ENCODE measurements at places on chromosomes 12 and 14. TPM values are rescaled to one million over a fixed set of nuclear protein-coding genes. Genes with fewer than 3 reads are reported as not detected.

GRCh38 chr12:103799504-103799856, 41.6 kb downstream of the NT5DC3 start:
- DNase-seq, result no peak

LRP1-AS gene
- total RNA-seq, result not detected

DNA sequence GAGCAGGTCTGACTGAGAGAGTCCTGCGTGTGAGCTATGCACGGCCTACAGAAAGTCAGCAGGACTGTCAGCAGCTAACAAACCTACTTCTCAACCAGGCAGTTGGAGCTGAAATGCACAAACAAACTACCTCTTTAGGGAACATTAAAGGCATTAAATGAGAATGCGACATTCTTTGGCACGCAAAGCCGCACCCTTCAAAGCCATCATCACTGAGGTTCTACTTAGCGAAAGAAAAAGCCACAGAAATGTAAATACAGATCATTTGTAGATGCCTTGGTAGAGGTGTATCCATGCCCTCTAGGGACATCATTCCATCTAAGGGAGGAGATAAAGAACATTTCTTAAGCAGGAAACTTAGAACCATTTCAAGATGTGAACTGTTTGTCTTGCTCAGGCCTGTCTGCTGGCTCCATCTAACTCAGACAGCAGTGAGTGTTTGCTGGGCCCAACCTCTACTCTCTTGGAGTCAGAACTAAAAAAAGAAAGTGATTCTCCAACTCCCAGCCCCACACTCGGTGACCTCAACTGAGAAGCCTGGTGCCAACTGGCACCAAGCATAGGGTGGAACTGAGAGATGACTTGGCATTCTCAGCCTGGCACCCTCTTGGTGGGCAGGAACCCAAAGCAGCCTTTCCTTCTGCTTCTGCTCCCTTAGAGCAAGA, 63.5 kb upstream of the MBIP start:
- DNase-seq, result no peak

- no peak for DNase-seq
Measured at GRCh38 chr14:51207621-51208020, 32.4 kb upstream of the TMX1 start.

GRCh38 chr14:54785136-54785777, 117.4 kb downstream of the GCH1 start:
- no peak for DNase-seq

Data from fibroblast of lung (primary cell).